ENCODE measurements at places on chromosomes 3 and 15.
A peak's percentile ranks its signal among the peaks of the same experiment; 100 is the strongest.

DNA sequence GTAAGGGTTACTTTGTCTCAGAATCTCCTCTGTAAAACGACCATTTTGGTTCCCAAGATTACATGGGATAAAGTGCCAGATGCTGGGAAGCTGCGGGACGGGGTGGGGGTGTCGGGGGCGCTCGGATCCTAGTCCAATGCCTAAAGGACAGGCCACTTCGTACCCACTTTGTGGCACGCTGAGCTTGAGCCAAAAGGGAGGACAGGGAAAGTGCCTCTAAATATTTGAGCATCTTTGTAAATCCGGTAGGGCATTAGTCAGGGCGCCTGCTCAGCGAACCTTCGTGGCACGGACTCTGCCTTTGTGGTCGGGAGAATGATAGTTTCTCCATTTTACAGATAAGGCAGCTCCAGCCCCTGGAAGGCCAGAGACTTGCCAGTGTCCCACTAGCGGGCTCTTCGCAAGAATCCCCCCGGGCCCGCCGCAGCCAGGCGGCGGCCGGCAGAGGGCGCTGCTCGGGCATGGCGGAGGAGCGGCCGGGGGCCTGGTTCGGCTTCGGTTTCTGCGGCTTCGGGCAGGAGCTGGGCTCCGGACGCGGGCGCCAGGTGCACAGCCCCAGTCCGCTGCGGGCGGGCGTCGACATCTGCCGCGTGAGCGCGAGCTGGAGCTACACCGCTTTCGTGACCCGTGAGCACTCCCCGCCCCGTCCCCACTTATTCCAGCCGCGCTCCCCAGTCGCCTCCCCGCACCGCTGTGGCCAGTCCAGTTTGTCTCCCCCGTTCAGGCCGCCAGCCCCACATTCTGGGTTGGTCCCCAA lies 1.8 kb downstream of the RCCD1 start:
- peak; percentile 74 for DNase-seq

GRCh38 chr3:170766253-170766652 lies 103.7 kb downstream of the RPL22L1 start:
- DNase-seq, result no peak

DNA sequence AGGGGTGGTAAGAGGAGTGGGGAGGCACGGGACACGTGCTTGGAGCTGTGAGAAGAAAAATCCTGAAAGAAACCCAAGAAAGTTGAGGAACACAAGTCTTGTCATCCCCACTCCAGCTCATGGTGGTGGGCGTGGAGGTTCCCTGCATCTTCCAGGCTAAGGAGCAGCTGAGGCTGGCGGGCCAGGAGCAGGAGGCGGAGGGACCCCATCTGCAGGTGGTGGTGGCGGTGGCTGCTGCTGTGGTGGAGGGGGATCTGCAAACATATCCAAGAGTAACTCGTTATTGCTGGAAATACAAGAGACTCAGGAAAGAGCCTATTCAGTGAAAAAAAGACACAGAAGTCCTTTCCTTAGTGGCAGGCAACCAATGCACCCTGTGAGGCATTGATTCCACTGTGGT lies 9.4 kb upstream of the CSPG5 start:
- DNase-seq, result no peak

DNA sequence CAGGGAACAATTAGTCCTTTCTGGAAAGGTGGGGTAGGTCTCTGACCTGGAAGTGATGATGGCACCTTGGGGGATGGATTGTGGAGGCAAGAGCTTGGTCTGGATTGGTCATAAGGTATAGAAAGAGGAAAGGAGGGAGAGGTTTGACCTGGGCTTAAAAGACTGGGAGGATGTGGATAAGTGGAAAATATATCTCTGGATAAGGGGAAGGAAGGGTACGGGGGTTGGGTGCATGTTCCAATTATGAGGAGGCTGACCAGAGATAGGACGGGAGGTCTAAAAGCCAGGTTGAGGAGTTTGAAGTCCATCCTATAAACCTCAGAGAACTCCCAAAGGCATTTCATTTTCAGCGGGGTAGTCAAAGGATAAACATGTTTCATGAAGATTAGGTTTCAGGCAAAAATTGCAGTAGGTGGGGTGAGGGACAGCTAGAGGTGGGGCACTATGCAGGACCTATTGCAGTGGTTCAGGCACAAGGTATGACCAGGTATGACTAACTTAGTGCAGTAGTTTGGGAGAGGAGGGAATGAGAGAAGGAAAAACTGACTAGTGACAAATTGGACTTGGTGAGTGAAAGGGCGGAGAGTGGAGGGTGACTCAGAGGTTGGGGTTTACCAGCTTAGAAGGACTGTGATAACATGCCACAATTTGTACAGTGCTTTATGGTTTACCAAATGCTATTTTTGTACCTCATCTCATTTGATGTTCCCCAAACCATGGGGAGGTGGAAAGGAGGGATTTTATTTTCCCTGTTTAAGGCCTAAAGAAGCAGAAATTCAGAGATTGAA lies 10.7 kb downstream of the PDE8A start:
- DNase-seq, result no peak

DNA sequence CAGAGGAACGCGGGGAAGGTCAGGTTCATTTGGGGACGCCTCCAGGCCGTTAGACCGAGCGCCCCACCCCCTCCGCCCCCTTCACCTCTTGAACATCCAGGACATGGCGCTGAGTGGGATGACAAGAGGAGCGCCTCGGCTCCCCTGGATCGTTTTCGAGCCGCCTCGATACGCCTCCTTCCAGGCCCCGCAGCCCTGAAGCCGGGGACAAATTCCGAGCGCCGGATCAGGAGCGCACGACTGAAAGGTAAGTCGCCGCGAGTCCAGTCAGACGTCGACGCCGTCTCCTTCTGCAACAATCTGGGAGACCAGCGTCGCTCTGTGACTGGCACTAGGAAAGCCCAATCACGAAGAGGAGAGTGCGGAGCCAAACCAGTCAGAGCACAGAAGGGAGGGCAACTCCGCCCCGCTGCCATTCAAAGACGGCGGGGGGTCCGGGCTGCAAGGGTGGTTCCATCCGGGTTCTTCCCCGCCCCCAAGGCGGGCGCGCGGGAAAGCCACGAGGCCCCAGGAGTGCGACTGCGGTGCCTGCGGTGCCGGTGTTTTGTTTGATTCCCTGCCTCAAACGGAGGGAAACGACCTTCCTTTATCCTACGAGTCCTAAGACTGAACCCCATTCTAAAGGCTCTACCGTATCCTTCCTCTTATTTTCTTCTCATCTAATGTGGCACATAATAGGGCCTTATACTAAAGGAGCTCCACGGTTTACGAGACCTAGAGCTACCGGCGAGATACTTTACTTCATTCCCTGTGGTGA lies at the start of gene HLTF:
TSS of gene HLTF (minus strand) at position 302 of the 757 bp plus-strand sequence. CDS start at position 105, 197 bp downstream.
- peak; percentile 91 for DNase-seq

GRCh38 chr15:67349634-67350033 lies 95.0 kb downstream of the IQCH start:
- no peak for DNase-seq

GRCh38 chr3:17817545-17817944 lies 75.1 kb upstream of the TBC1D5 start:
- no peak for DNase-seq

- peak; percentile 15 for DNase-seq
Observed at GRCh38 chr3:182683453-182683852, 109.9 kb upstream of the ATP11B start.

GRCh38 chr15:70277556-70277955 lies 179.8 kb upstream of the TLE3 start:
- DNase-seq, result no peak

- DNase-seq, result peak; percentile 30
Observed at GRCh38 chr15:90191794-90192509, 9.2 kb upstream of the SEMA4B start.

DNA sequence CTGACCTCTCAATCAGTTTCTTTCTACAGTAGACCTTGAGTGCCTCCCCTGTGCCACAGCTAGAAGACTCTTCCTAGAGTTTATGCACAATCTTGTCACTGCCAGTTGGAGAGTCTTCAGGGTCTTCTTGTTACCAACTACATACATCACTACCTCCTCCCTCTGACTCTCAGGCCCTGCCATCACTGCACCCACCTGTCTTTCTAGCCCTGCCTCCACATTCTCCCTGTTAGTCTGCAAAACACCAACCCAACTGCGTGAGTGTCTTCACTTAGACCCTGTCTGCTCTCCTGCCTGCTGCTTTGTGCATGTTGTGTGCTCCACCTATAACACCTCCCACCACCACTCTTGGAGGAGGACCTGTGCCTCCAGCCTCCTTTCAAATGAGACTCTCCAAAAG lies 34.4 kb downstream of the CLSTN2 start:
- DNase-seq, result no peak

DNA sequence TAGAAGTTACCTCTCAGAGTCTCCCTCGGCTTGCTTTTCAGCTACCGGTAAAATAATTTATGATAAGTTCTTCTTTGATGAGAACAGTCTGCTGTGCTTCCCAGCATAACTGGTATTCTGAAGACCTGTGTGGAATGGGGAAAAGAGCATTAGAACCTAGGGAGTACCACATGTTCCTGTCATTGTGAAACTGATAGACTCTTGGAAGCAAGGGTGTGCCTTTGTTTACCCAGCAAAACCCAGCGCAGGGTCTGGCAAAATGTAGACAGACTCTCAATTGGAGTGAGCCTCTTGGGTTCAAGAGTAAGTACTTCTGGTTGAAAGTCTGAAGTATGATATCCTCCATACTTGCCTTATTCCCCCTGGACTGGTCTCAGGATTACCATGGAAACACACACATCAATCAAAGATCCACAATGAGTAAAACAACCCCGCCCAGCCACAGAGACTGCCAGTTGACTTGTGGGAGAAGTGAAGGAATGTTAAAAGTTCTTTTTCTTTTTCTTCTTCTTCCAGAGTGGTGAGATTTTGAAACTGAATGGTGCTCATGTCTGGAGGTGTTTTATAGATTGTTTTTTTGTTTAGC lies 652.4 kb upstream of the NAALADL2 start:
- no peak for DNase-seq

- no peak for DNase-seq
Observed at GRCh38 chr15:95948411-95948810, 382.1 kb upstream of the NR2F2 start.

- no peak for DNase-seq
Observed at GRCh38 chr3:160856450-160856849, 100.4 kb downstream of the PPM1L start.

DNA sequence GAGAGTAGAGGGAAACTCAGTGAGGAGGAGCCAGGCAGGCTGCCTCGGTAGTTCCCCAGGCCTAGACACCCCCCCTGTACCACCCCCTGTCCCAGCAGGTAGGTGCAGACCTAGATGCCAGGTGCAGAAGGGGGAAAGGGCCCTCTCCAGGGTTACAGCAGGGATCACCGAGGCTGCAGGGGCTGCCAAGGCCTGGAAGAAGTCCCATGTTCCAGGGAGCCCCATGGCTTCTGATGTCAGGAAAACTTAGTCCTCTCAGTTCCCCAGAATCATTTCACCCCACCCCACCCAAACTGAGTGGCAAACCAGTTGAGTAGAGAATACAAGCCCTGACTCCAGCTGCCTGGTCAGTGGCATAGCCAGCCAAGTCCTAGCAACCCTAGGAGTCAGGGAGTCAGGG lies 7.4 kb upstream of the SEMA3B start:
- DNase-seq, result no peak

DNA sequence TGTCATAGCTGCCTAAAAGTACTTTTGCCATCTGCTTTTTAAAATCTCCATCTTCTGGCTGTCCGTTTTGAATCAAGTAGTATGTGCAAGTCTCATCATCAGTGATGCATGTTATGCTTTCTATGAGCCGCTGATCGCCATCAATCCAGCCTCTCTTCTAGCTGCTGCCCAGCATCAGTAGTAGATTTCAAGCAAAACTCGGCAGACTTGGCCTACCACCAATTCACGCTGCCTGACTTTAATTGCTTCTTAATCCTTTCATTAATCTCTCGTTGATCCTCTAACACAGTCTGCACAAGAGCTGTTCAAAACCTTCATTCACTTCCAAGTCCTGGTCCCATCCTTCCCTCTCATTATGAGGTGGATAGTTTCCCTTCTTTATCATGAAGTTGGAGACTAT lies 104.9 kb downstream of the NSUN3 start:
- DNase-seq, result no peak

DNA sequence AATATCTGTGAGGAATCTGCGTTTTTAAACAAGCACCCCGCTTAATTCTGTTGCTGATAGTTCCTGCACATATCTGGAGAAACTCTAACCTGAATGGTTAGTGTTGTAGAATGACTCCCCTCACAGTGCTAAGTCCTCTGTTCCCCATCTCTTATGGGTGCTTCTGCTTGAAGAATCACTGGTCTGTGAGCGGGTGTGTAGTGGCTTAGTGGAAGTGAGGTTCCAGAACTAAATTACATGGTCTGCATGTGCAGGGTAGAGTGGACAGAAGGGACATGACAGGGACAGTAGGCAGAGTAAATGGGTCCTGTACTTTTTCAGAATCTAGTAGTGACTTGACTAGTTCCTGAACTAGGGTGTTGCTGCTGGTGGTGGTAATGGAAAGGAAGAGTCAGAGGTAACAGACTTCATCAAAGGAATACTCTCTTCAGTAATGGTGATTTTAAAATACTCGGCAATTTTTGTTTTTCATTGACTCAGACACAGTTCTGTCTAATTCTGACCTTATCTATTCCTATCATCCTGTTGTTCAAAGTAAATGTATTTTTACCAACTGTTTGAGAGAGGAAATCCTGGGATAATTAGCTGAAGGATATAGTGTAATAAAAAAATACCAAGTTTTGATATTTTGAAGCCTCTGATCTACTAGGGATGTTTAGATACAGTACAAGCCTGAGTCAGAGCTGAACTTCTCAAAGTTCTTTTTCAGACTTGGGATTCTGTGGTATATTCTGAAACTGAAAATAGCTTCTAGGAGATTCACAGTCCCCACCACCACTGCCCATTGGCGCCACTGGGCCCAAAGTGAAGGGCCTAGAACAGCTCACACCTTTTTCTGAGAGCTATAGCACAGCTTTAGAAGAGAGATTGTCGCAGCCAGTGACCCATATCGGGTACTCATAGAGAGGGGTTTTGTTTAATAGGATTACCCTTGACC lies 55.5 kb downstream of the FNDC3B start:
- no peak for DNase-seq

GRCh38 chr3:100335434-100335833 lies 877 bp downstream of the NIT2 start:
- no peak for DNase-seq

- DNase-seq, result no peak
Observed at GRCh38 chr3:178019645-178020044, 516.6 kb upstream of the KCNMB2 start.

DNA sequence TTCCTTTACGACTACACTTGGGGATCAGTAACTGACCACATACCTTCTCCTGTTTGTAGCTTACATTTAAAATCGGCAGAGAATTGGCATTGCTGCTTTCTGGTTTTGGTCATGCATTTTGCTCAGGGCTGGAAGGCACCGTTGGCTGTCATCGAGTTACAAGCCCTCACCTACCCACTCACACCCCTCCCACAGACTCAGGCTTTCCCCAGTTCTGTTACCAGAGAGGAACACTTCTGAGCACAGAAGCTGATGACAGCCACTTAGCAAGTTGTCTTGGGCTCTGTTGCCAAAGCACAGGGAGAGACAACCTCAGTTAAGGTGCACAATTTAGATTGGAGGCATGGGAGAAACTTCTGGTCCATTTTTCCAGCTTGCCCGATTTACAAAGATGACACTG lies 204.8 kb upstream of the TOPAZ1 start:
- no peak for DNase-seq

All from T-cell (primary cell).